ENCODE measurements at places on chromosomes 7 and 10.
A peak's percentile ranks its signal among the peaks of the same experiment; 100 is the strongest.

DNA sequence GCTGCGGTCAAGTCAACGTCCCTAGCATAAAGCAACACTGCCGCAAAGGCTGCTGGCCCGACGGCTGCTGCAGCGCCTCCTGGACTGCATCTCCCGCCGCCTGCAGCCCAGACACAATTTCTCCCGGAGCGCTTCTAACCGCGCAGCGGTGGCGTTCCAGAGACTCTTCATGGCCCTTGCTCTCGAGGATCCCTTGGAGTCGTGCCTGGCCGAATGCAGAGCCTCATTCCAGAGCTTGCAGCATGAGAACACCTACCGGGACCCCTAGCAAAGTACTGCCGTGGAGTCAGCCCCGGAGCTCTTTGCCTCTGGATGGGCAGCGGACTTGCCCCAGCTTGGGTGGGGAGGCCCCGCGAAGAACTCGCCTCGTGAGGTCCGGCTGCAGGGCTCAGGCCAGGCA is 79.7 kb upstream of the ZNF32 start:
- DNase-seq, result no peak

- DNase-seq, result no peak
These were observed 239.2 kb downstream of the RNLS start for GRCh38 chr10:88343761-88344484.

GRCh38 chr10:51419196-51420093 is 279.9 kb downstream of the CSTF2T start:
- DNase-seq, result no peak

- peak; percentile 76 for DNase-seq
These were observed 2.0 kb downstream of the PIP4K2A start for GRCh38 chr10:22712211-22712955.

- no peak for DNase-seq
These were observed 168.7 kb downstream of the RPS24 start for GRCh38 chr10:78202386-78202785.

- no peak for DNase-seq
These were observed 265.4 kb upstream of the SLC26A5 start for GRCh38 chr7:103711413-103711812.

- DNase-seq, result no peak
These were observed 90.3 kb upstream of the LYZL2 start for GRCh38 chr10:30719832-30720231.

GRCh38 chr10:50990568-50991455 is 83.5 kb upstream of the PRKG1 start:
- DNase-seq, result no peak

DNA sequence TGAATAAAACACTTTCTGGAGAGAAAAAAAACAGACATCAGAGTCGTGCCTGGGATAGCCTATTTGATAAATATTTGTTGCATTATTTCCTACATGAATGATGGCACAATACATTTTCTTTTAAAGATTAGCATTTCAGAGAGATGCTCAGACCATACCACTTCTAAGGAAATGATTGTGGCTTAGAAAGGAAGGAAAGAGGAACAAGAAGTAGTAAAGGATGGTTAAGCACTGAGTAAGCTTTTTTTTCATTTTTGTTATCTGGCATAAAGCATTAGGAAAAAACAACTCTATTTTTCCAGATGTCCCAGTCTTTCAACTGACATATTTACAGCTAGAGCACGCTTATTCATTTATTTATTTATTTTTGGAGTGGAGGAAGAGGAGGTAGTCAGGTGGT is 258.8 kb upstream of the TEX47 start:
- DNase-seq, result no peak

DNA sequence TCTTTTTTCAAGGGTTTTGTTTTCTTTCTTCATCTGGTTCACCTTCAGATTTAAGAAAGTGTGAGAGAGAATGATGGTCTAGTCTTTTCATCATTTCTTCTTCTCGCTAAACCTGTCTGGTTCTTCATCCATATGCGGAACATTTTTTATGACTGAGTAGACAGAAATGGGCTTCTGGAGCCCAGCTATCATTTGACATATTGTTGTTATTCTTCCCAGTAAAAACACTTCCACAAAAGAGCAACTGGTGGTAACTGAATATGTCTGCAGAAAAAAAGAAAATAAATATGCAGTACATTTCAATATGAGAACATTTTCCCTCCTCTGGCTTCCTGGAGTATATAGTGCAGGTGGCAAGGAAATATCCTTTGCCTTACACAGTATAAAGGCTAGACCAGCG is 209.5 kb downstream of the JCAD start:
- DNase-seq, result no peak

- DNase-seq, result no peak
These were observed 60.2 kb downstream of the MPP7 start for GRCh38 chr10:28242555-28243204.

GRCh38 chr10:7380704-7381241 is 30.1 kb downstream of the SFMBT2 start:
- no peak for DNase-seq

DNA sequence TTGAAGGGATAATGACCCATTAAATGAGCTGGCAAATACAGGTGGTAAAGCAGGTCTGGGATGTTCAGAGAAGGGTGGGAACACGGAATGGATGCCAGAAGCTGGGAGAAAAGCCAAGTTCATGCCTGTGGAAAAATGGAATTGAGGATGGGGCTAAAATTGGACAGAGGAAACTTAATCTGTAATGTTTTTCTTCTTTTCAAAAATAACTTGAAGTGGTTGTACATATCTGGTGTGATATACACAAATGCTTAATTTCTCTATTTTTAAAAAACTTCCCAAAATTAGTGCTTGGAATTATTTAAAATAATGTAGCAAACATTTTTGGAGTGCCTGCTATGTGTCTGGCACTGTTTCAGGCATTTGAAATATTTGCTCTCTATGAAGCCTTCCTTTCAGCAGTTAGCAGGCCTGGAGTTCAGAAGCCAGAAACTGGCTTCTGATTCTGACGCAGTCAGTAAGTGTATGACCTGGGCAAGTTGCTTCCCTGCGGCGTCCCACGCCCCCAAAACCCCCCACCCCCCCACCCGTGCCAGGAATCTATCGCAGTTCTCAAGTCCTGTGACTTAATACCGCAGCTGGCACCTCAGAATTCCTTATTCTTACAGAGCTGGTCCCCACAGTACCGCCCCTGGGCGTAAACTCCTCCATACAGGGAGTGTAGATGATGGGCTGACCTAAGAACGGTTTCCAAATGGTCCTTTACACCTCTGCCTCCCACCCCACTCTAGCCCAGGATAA is 828 bp upstream of the MALSU1 start:
- DNase-seq, result no peak

DNA sequence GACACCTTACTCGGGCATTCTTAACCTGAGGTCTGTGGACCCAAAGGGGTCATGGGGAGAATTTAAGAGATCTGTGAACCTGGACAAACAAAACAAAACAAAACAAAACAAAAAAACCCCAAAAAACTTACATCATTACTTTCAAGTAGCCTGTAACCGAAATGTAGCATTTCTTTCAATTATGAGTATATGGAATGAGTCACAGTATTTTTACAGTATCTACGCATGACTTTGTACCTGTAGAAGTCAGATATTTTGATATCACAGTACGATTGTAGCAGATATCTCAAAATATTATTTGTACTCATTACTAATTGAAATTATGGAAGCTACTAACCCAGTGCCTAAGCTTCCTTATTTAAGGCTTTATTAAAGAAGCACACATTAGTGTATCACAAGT is 210.2 kb downstream of the JAZF1 start:
- DNase-seq, result no peak

- no peak for DNase-seq
These were observed 296.3 kb downstream of the GPAM start for GRCh38 chr10:111887266-111887665.

- DNase-seq, result no peak
These were observed 119.1 kb downstream of the PHTF2 start for GRCh38 chr7:77917500-77918262.

Data from erythroblast (primary cell).